ENCODE measurements at places on chromosomes 4 and X.

DNA sequence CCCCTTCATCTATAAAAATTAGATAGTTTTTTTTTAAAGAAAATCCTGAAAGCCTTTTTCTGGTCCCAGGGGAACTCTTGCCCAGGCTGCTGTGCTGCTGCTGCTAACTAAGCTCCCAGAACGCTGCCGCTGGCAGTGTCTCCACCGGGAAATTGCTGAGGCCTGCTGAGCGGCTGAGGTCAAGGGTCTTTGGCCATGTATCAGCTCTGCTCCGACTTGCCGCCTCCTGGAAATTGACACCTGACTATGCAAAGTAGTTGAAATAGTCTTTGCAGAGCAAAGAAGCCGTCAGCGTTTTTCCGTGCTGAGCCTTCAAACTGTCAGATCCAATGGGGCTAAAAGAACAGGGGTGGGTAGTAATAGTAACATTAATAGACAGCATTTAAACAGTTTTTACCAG, 839 bp downstream of the QDPR start:
- DNase-seq, result no peak

DNA sequence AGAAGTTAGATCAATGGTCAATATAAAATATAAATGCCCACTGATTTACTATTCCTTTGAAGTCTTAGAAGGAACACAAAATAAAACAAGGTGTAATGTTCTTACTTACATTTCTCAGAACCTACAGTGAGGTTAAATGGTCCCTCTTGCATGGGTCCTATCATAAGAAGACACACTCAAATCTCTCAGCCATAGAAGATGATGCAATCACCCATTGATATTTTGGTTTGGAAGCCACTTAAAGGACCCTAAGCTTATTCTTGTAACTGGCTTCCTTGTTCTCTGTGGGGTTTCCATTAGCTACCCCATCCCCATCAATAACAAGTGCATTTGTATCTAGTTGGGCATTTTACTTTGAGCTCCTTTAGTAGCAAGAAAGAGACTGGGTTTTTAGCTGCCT, 15.1 kb downstream of the REELD1 start:
- DNase-seq, result no peak

- no peak for DNase-seq
Measured at GRCh38 chrX:39757971-39758370, 339.8 kb downstream of the BCOR start.

GRCh38 chrX:12080265-12080664, 58.0 kb upstream of the FRMPD4 start:
- DNase-seq, result peak; percentile 35

DNA sequence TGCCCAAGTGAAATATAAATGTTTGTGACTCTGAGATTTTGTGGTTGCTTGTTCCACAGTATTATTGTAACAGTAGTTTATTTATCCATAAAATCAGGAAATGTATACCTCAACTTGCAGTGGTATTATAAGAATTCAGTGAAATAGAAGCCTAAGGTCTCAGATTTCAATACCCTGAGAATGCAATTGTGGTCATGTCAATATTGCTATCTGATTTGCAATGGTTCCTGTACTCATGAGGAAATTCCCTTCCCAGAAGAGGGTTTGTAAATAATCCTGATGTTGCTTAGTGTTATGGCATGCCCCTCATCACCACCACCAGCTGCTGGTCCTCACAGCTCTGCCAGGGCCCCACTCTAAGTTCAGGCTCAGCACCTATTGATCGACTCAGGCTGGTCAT, 67.8 kb downstream of the SLC34A2 start:
- DNase-seq, result no peak

DNA sequence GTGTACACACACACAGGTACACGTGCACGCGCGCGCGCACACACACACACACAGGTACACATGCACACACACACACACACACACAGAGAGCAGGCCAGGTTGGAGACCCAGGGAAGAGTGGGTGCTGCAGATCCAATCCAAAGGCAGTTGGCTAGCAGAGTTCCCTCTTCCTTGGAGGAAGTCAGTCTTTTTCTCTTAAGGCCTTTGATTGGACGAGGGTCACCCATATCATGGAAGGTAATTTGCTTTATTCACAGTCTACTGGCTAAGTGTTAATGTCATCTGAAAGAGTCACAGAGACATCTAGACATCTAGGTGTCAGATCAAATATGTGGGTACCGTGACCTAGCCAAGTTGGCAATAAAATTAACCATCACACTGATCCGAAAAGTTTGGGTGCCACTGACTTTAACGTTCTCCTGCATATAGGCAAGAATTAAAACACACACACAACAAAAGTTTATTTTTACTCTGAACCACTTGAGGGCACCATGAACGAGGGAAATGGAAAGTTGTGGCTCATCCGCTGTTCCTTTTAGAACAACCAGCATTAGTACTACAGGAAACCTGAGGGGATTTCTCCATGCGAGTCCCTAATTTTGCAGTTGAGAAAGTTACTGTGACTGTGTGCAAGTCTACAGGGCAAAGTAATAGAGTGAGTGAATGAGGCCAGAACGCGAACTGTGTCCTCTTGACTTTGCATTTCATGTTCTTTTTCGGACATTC, 66.0 kb upstream of the STOX2 start:
- DNase-seq, result no peak

- no peak for DNase-seq
Measured at GRCh38 chr4:2688697-2689096, 67.4 kb downstream of the TNIP2 start.

DNA sequence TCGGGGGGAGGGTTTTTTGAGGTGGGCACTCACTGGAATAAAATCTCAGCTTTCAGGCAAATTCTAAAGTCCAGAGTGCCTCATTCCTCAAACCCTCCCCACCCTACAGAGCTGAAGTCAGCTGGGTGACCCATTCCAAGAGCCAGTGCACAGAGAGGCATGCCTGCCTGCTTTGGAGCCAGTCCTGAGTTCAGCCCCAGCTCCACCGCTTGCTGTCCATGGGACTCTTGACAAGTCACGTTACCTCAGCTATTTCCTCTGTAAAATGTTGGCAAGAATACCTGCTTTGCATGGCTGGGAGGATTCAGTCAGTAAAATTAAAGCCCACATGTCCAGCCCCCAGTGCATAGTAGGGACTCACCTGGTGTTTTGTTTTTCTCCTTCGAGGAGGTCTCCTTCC, 125.9 kb upstream of the PJA1 start:
- DNase-seq, result no peak

DNA sequence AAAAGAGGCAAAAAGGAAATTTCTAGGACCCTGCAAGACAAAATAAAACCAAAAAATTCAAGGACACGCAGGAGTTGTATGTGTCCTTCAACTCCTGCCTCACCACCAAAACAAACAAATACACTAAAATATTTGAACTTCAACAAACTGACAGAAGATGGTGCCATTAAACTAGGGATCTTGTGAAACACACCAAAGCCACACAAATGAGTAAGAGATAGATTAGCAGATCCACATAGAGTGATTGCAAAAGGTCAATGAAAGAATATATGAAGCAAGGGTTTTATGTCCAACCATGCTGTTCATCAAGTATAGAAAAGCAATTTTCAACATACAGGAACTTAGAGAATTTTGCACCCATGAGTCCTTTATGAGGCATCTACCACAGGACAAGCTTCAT, 40.1 kb upstream of the SCML1 start:
- DNase-seq, result no peak

DNA sequence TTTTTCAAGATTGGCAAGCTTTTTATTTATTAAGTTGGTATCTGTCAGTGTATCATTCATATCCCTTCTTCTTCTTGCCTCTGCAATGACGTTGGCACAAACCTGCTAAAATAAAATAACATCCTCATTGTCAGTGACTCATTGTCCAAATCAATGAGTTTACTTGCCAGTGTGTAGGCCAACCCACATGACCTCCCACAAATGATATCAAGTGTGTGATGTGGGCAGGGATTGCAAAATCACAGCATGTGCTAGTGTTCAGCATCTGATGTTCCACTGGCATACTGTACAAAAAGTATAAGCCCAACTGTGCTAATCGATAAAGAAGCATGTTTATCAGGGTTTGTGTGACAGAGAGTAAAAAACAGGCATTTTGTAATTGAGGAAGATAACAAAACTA, 25.5 kb downstream of the GPAT3 start:
- DNase-seq, result no peak

DNA sequence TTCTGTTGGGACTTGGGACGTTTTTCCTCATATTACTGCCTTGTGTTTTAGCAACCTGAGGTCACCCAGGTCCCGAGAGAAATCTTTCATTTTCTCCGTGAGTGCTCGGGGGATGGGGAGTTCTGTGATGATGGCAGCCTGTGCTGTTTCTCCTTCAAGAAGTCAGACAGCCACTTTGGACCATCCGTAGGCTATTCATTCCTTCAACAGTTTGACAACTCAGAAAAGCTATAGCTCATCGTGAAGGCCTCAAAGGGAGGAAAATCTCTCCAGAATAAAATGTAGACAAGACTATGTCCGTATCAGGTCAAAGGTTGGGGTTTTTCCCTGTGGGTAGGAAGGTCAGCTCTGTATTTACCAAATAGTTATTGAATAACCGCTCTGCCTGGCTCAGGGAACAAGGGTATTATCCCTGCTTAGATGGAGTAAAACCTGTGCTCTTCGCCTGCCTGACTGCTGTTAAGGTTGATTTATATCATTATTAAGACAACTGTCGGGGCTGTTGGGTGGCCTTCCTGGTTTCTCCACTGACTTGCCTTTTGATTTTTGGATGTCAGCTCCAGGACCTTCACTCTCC, 36.6 kb downstream of the FAM114A1 start:
- no peak for DNase-seq
